ENCODE measurements at places on chromosomes 16 and 17. TPM values are rescaled to one million over a fixed set of nuclear protein-coding genes. Genes with fewer than 3 reads are reported as not detected.

KRT28 gene
- total RNA-seq, result not detected

KCTD2 gene
- total RNA-seq, result 20.1 TPM

ZSWIM7 gene
- 12.1 TPM for total RNA-seq

BPTF gene
- 94.7 TPM for total RNA-seq

OTOA gene
- total RNA-seq, result 0.33 TPM

TMC7 gene
- not detected for total RNA-seq

DNA sequence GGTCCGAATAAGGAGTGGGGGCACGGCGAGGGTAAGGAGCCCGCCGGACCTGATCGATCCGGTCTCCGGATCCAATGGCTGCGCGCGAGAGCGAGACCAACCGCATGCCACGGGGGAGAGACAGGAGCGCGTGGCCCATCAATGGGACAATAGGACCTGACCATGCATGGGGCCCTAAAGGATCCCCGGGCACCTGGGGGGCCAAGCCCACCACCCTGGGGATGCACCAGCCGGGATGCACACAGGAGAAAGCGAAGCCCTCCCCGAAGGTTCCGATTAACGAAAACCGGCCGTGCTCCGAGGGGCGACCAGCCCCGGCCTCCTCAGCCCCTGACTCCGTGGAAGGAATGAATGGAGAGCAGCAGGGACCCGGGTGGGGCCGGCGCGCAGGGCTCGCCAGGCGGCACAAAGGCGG is 525 bp downstream of the JPT1 start:
- peak overlapping the region; percentile 98 for H3K4me3 ChIP-seq
- peaks cover 6% of the 10 kb centered on the region for H3K36me3 ChIP-seq
- H3K4me1 ChIP-seq, result peaks cover 28% of the 10 kb centered on the region
- H3K27me3 ChIP-seq, result no peaks in the 10 kb centered on the region

GRCh38 chr16:79982361-79982760 is 381.8 kb upstream of the MAF start:
- no peaks in the 10 kb centered on the region for H3K4me1 ChIP-seq
- no peak overlapping the region for H3K4me3 ChIP-seq
- H3K27me3 ChIP-seq, result peaks cover 15% of the 10 kb centered on the region
- H3K27ac ChIP-seq, result no peak overlapping the region
- DNase-seq, result no peak
- H3K36me3 ChIP-seq, result no peaks in the 10 kb centered on the region

- peaks cover 50% of the 10 kb centered on the region for H3K4me1 ChIP-seq
- H3K4me3 ChIP-seq, result no peak overlapping the region
- H3K27ac ChIP-seq, result no peak overlapping the region
- H3K27me3 ChIP-seq, result no peaks in the 10 kb centered on the region
- H3K36me3 ChIP-seq, result no peaks in the 10 kb centered on the region
- no peak for DNase-seq
Observed at GRCh38 chr16:31360251-31360650, 5.3 kb downstream of the ITGAX start.

GRCh38 chr17:35559495-35560210 is 966 bp downstream of the SLFN14 start:
- H3K4me3 ChIP-seq, result no peak overlapping the region
- peaks cover 20% of the 10 kb centered on the region for H3K27me3 ChIP-seq
- no peaks in the 10 kb centered on the region for H3K4me1 ChIP-seq
- no peak for DNase-seq
- no peaks in the 10 kb centered on the region for H3K36me3 ChIP-seq

- DNase-seq, result no peak
- peaks cover 73% of the 10 kb centered on the region for H3K4me1 ChIP-seq
- H3K4me3 ChIP-seq, result peak overlapping the region; percentile 75
- H3K36me3 ChIP-seq, result no peaks in the 10 kb centered on the region
- peak overlapping the region; percentile 72 for H3K27ac ChIP-seq
Observed at GRCh38 chr17:46143827-46144236, 49.4 kb downstream of the KANSL1 start.

- DNase-seq, result no peak
- H3K4me1 ChIP-seq, result peaks cover 59% of the 10 kb centered on the region
- peaks cover 14% of the 10 kb centered on the region for H3K36me3 ChIP-seq
- peak overlapping the region; percentile 30 for H3K27ac ChIP-seq
- H3K4me3 ChIP-seq, result no peak overlapping the region
Observed at GRCh38 chr17:35498448-35499178, 38.9 kb downstream of the SLFN12L start.

DNA sequence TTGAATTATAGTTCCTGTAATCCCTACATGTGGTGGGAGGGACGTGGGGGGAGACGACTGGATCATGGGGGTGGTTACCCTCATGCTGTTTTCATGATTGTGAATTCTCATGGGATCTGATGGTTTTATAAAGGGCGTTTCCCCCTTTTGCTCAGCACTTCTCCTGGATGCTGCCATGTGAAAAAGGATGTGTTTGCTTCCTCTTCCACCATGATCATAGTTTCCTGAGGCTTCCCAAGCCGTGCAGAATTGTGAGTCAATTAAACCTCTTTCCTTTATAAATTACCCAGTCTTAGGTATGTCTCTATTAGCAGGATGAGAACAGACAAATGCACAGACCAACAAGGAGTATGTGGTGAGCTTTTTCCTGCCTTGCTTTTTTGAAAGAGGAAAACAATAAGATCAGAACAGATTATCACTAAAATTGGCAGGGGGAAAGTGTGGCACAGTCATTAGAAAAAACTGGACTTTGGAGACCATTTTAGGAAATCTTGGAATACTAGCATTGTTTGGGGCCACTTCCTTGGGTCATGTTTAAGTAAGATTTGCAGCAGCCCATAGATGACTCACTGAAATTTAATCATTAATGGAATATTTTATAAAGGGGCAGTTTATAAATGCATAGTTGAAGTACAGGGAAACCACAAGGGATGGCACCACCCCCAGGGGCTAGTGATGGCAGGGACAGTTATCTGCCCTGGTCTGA is 352.8 kb downstream of the CDH13 start:
- no peak for DNase-seq
- H3K36me3 ChIP-seq, result peaks cover 8% of the 10 kb centered on the region
- no peak overlapping the region for H3K27ac ChIP-seq
- no peak overlapping the region for H3K4me3 ChIP-seq
- peaks cover 6% of the 10 kb centered on the region for H3K27me3 ChIP-seq
- no peaks in the 10 kb centered on the region for H3K4me1 ChIP-seq

- no peaks in the 10 kb centered on the region for H3K36me3 ChIP-seq
- no peaks in the 10 kb centered on the region for H3K4me1 ChIP-seq
- no peak overlapping the region for H3K4me3 ChIP-seq
Observed at GRCh38 chr16:84881702-84882521, 62.1 kb downstream of the CRISPLD2 start.

DNA sequence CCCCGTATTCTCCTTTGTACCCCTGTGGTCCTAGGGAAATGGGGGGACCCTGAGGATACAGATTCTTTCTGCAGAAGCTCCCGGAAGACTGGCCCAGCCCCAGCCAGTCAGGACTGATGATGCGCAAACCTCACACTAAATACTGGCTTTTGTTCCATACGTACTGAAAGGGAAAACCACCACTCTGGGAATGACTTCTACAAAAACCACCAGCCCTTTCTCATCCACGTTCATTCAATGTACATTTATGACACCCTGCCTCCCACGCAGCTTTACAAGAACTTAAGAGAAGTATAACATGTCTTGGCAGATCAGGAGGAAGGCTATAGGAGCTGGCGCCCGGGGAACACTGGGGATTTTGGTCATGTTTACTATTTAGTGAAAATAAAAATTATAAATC is 70.6 kb downstream of the MARCHF10 start:
- no peaks in the 10 kb centered on the region for H3K4me1 ChIP-seq
- no peak for DNase-seq
- H3K27me3 ChIP-seq, result peaks cover 5% of the 10 kb centered on the region
- H3K36me3 ChIP-seq, result no peaks in the 10 kb centered on the region
